ENCODE measurements at places on chromosomes 12 and 14. TPM values are rescaled to one million over a fixed set of nuclear protein-coding genes. Genes with fewer than 3 reads are reported as not detected.

The FAM90A1 gene
- under 0.01 TPM for total RNA-seq

The FOXN4 gene
- not detected for total RNA-seq

The A2M gene
- total RNA-seq = not detected

The HRK gene
- total RNA-seq = under 0.01 TPM

The DNAJC22 gene
- total RNA-seq = 0.72 TPM

The DLK1 gene
- total RNA-seq = not detected

The MAGOHB gene
- 6.6 TPM for total RNA-seq

The LRRK2 gene
- total RNA-seq = 1.1 TPM

The ZFC3H1 gene
- 14.1 TPM for total RNA-seq

The TDRD9 gene
- total RNA-seq = 1.3 TPM

The TRHDE gene
- not detected for total RNA-seq

The HCAR3 gene
- total RNA-seq = 8.9 TPM

The RASSF3 gene
- 20.2 TPM for total RNA-seq

The CATSPERB gene
- 1.2 TPM for total RNA-seq

The IL26 gene
- total RNA-seq = not detected
